ENCODE measurements at places on chromosomes 2 and 18. TPM values are rescaled to one million over a fixed set of nuclear protein-coding genes. Genes with fewer than 3 reads are reported as not detected.
A peak's percentile ranks its signal among the peaks of the same experiment; 100 is the strongest.

GRCh38 chr2:20213651-20214565 lies 11.0 kb downstream of the SDC1 start:
- no peak for DNase-seq

- no peak for DNase-seq
Observed at GRCh38 chr2:233029321-233029720, 3.2 kb upstream of the NEU2 start.

DNA sequence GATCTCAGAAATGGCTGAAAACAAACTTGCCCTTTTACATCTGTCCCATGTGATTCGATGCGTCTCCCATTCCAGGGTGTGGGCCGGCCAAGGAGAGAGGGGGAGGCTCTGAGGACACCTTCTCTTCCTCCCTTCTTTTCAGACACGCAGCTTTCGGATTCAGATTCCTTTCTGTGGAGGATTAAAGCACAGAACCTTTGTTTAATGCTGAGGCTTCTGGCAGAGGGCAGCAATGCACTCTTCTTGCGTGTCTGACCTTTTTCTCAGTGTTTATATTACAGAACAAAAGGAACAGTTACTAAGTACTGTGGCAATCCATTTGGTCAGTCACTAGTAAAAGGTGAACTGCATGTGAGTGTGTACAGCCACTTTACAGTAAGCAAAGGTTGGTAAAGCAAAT lies 268.9 kb upstream of the CCDC68 start:
- DNase-seq, result peak; percentile 10

- DNase-seq, result no peak
Observed at GRCh38 chr2:124647245-124647644, 622.2 kb downstream of the CNTNAP5 start.

Gene AOX1
- 7.6 TPM for total RNA-seq

Gene BUB1
- total RNA-seq, result 169 TPM

Data from H7 (cell line).